Cortex of kidney (tissue), 1 donor: ENCODE measurements at places on chromosomes 16 and 17.

DNA sequence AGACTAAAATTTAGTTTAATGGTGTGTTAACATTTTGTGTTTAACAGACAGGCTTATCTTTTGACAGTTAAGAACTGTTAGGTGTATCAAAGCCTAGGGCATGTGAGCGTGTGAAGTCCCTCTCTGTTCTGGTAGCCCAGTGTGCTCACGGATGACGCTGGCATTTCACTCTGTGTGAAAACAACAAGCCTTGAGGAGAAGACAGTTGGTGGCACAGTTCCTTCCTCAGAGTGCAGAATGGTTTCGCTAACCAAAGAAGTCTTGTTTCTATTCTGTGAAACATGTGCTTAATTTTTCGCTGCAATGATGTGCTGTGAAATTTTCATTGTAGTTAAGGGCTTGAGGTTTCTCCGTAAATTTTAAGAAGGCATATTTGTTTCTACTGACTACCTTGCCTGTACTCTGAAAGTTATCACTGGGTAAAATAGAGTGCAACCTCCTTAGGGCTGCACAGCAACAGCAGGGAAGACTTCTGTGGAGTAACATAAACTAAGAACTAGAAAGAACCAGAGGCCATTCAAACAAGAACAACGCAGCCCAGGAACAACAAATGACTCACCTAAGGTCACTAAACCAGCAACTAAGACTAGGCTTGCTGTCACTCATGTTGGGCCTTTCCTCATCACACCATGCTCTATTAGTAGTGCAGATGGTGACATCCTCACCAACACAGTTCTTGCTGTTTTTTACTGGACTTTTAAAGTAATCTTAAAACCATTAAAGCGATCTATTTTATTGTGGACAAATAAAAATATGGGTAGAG is 33.4 kb downstream of the BRD7 start:
- no peak for DNase-seq

- DNase-seq, result no peak
These were observed 251.6 kb downstream of the KCNJ2 start for GRCh38 chr17:70420861-70421445.

GRCh38 chr17:48639982-48640857 is 14.1 kb upstream of the HOXB9 start:
- no peak for DNase-seq

DNA sequence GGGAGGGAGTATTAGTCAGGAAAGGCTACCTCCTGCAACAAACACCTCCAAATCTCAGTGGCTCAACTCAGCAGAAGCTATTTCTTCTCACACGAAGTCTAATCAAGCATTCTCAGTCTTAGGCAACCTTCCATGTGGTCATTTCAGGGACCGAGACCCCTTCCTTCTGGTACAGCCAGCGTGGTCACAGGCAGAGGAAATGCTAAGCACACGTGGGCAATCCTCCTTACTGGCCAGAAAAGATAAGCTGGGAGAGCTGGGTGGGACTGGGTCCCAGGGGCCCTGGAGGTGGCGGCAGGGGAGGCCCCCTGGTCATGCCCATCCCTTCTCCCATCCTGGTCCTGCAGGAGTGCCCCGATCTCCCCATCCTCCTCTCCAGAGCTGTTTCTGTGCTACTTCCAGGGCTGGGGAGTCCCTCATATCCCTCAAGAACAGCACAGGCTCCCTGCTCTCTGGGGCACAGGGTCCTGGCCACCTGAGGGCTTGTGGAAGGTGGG is 5.7 kb upstream of the CX3CL1 start:
- no peak for DNase-seq

DNA sequence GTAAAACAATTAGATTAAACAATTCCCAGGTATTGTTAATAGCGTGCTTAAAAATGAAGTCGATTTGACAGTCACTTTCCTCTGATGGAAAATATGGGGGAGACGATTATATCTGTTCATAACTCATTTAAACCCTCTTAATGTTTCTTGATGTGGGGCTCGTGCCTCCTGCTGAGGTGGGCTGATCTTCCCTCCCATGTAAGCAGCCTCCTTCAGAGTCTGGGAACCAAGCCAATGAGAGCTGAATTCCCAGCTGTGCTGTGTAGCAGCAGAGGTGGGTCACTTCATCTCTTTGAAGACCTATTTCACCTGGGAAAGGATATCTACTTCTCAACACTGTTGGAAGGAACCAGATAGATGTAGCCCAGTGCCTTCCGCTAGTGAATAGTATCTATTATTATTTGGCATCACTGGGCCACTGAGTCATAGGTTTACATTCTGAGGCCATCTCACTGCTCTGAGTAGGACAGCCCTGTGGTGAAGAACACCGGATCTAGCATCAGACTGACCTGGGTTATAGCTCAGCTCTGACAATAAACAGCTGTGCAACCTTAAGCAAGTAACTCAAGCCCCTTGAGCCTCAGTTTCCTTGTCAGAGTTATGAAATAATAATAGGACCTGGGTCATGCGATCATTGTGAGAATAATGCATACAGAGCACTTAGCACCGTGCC is 85.3 kb upstream of the C16orf82 start:
- no peak for DNase-seq

DNA sequence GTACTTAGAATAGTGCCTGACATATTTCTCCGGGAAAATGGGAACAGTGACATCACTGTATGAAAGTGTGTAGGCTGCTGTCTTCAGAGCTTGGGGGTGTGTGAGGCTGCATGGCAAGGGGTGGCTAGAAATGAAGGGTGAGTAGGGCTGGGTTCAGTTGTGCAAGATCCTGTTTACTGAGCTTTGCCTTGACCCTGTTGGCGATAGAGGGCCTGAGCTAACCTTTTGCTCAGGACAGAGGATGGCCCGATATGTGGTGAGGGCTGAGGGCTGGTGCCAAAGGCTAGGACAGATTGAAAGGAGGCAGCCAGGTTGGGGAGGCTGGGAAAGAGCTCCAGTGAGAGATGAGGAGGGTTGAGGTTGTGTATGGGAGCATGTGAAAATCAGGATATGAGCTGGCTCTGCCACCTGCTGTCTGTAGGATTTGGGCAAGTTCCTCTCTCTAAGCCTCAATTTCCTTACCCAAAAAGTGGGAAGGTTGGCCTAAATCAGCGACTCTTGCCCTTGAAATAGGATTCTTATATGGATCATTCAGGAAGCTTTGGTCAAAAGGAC is 6.0 kb upstream of the CCL1 start:
- DNase-seq, result no peak

DNA sequence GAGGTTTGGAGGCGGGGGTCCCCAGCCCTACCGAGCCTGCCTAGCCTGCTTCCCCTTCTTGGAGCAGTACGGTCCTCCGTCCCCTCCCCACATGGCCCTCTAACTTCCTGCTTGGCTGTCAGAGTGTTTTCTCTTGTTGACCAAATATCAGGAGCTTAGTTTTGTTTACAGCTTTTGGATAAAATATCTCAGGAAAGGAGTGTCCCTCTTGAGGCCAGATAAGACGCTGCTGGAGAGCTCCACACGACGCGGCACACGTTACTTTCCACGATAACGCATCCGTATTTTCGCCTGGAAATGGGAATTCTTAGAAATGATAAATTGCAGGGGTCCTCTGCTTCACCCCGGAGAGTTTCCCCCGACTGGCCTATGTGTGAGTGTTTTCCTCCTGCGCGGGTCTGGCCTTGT is 182.9 kb downstream of the MAF start:
- DNase-seq, result no peak

DNA sequence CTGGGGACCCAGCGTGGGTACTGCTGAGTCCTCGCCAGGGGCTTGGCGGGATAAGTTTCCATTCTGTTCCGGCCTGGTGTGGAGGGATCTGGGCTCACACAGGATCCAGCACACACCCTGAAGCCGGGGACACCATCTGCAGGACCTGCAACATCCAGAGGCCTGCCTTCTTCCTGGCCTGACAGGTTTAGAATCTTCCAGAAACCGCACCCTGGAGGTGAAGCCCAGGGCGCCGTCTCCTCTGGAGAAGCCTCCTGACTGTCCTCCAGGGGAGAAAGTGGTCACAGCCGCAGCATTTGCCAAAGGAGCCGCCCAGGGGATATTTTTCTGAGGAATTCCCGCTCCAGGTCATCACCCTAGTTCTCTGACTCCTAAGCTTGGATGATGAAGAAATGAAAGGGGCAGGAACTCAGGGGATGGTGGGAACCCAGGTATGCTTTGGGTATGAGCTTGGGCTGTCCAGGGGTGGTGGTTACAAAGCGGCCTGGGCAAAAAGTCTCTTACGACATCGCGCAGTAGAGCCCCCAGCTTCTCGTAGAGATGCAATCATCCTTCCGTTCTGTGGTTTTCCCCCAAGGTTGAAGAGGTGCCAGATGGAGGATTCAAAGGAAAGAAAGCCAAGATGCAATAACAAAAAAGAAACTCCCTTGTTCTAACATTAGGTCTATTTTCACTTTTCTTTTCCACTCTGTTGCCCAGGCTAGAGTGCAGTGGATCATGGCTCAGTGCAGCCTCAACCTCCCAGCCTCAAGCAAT is 9.1 kb upstream of the CRISPLD2 start:
- DNase-seq, result no peak

GRCh38 chr17:55561973-55562495 is 50.8 kb upstream of the SMIM36 start:
- DNase-seq, result no peak

- no peak for DNase-seq
These were observed 41.9 kb upstream of the CHMP6 start for GRCh38 chr17:80949451-80950421.

GRCh38 chr17:35254107-35254773 is 11.4 kb downstream of the SLFN5 start:
- no peak for DNase-seq

GRCh38 chr17:81841866-81842265 is 7.0 kb upstream of the PPP1R27 start:
- no peak for DNase-seq

DNA sequence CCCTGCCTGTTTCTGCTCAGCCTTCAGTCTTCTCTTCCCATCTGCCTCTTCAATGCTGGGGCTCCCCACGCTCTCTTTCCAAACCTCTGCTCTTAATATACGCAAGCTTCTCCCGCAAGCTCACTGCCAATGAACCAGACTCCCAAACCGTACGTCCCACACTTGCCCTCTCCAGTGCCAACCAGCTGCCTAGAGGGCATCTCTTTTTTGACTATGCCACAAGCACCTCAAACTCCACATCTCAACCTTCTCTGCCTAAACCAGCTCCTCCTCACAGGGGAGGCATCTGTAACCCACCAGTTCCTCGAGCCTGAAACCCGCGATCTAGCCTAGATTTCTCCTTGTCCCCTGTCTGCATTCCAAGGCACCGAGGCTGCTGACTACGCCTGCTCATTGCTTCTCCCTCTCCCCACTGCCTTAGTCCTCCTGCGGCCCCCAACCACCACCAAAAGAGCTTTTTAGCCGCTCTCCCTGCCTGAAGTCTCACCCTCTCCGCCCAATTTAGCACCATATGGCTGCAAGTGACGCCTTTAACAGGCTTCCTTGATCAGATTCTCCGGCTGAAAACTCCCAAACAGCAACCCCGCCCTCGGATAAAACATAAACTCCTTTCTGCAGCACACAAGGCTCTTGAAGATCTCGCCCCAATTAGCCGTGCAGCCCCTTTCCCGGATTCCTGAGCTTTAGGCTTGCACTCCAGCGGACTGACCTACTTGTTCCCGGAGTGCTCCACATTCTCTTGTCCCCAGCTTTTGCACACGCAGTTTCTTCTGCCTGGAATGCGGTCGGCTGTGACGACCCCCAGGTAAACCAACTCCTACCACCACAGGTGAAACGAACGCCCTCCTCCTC is 1.5 kb downstream of the GGA2 start:
- no peak for DNase-seq

DNA sequence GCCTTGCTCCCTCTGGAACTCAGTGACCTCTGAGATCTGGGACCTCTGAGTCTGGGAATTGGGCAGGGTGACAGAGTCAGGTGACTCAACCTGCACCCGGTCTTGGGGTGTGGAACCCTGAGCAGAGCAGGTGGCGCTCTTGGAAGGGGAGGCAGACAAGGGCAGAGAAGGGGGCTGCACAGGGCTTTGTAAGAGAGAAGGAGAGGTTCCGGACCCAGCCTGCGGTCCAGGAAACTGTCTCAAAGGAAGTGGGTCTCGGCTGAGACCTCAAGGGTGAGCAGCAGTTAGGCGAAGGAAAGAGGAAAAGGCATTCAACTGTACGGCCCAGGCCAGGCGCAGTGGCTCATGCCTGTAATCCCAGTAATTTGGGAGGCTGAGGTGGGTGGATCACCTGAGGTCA is 10.0 kb upstream of the RIPOR1 start:
- DNase-seq, result no peak

DNA sequence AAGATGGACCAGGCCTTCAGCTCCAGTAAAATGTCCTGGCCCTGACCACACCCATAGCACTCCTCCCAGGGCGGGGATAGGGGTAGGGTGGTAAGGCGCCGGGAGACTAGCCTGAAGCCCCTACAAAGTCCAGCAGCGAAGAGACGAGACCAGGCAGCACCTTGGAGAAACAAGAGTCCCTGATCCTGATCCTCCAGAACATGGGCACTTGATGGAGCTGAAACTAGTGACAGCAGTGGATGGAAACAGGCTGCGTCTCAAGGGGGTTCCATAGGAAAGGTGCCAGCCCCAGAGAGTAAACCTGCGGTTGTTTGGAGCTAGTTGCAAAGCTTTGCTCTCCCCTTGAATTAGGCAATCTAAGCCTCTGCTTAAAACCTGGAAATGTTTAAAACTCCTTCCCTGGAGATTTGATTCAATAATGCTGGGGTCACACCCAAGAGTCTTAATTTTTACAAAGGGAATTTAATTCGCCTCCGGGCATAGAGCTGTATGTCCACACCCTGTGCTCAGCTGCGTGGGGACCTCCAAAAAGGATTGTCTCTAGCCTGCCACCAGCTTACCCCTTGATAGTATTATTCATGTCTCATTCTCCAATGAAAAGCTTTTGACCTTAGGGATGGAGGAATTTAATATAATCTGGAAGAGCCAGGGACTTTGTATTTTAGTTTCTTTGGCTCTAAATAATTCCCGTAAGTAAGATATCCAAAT is 258.6 kb downstream of the PMP22 start:
- no peak for DNase-seq

GRCh38 chr16:86906623-86907022 is 328.3 kb downstream of the FOXL1 start:
- no peak for DNase-seq

DNA sequence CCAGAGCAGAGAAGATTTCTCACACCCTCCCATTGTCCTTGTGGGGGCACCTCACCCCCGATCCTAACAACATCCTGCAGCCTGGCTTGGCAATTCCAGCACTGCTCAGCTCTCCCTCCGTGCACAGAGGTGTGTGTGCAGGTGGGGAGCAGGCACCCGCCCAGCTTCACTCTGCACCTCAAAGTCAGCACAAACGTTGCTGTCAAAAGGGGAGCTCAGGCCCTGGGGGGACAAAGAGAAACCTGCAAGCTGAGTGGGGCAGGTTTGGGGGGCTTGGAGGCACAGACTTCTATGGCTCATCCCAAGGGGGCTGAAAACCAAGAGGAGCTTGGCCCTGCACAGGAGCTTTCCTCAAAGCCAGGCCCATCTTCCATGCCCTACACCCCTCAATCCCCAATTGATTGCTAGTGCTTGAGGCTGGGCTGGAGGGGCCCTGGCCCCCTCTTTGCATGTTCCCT is 231.9 kb upstream of the TNRC6C start:
- DNase-seq, result no peak

- DNase-seq, result no peak
These were observed 10.9 kb upstream of the SP2 start for GRCh38 chr17:47884905-47885730.

DNA sequence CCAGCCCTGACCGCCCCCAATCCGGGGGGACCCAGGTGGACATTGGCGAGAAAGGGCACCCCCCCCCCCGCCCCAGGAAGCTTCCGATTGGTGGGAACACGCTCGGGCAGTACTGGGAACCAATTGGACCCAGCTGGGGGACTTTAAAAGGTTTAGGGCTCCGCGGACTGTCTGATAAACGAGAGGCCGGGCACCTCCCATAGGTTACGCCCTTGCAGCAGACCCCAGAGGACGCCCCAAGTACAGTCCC is 245 bp downstream of the TMEM256 start:
- no peak for DNase-seq

GRCh38 chr16:4689091-4689671 is 4.2 kb upstream of the NUDT16L1 start:
- no peak for DNase-seq
